ENCODE measurements at places on chromosomes 4 and X.

- DNase-seq, result no peak
- H3K36me3 ChIP-seq, result no peaks in the 10 kb centered on the region
- no peaks in the 10 kb centered on the region for H3K4me1 ChIP-seq
- no peaks in the 10 kb centered on the region for H3K27me3 ChIP-seq
- no peak overlapping the region for H3K27ac ChIP-seq
These were observed 21.4 kb upstream of the NOX1 start for GRCh38 chrX:100895365-100896075.

DNA sequence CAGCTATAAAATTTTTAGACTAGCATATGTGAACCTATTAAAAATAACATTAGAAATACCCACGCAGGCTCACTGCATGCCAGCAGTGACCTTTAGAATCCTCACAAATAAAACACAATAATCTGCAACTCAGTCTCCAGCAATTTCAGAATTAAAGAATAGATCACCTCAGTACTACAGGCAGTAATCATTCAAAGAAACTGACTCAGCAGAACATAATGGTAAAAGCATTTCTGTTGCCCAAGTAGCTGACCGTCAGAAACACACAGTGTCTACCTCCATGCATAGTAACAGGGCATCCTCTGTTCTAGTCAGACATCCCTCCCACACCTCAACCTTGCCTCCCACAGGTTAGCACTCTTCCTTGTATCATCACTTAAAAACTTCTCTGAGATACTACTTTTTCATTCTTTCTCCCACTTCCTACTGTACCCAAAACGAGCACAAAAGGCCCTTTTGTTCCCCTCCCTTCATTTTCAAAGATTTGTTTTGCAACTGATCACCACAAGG, 65.7 kb upstream of the BEND2 start:
- H3K4me3 ChIP-seq, result no peak overlapping the region
- no peaks in the 10 kb centered on the region for H3K4me1 ChIP-seq
- no peaks in the 10 kb centered on the region for H3K36me3 ChIP-seq
- no peak for DNase-seq
- no peak overlapping the region for H3K27ac ChIP-seq

GRCh38 chrX:149493567-149494562, 11.2 kb downstream of the IDS start:
- no peak overlapping the region for H3K27ac ChIP-seq
- no peak overlapping the region for H3K4me3 ChIP-seq
- no peak for DNase-seq
- H3K4me1 ChIP-seq, result peaks cover 4% of the 10 kb centered on the region

- H3K36me3 ChIP-seq, result no peaks in the 10 kb centered on the region
- H3K4me3 ChIP-seq, result no peak overlapping the region
- peaks cover 7% of the 10 kb centered on the region for H3K4me1 ChIP-seq
- peaks cover 3% of the 10 kb centered on the region for H3K27me3 ChIP-seq
These were observed 82.9 kb upstream of the EXOC1L start for GRCh38 chr4:55736605-55737183.

DNA sequence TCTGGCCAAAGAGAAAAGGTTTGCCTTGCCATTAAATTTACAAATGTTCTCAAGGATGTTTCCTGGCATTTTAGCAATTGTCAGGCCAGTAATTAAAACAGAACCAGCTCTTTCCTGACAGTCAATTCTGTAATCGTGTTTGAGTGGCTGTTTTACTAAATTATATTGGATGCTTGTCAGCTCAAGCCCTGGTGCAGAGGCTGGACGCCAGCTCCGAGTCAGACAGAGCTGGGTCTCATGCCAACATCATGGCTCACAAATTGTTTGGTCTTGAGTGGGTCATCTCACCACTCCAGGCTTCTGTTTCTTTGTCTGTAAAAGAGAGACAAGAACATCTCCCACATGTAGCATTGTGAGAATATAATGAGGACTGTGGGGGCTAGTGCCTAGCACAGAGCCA, 190.3 kb upstream of the PSAPL1 start:
- peaks cover 4% of the 10 kb centered on the region for H3K27me3 ChIP-seq
- H3K36me3 ChIP-seq, result no peaks in the 10 kb centered on the region
- H3K4me1 ChIP-seq, result peaks cover under 1% of the 10 kb centered on the region
- H3K4me3 ChIP-seq, result no peak overlapping the region

DNA sequence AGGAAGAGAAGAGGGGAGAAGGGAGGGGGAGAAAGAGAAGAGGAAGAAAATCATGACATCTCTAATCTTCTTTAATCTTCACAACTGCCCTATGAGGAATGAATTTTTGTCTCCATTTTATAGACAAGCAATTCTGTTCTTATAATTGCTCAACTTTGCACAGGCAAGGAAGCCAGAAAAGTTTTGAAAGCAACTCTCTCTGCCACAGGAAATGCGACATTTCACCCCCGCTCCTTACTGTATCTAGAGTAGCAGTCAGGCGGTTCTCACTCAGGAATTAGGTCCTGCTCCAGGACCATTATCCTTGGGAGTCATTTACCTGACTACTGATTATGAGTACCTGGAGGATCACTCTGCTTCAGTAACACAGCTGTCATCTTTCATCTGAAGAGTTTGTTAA, 69.2 kb upstream of the FAM9A start:
- no peaks in the 10 kb centered on the region for H3K27me3 ChIP-seq
- no peak for DNase-seq
- H3K27ac ChIP-seq, result no peak overlapping the region
- H3K4me3 ChIP-seq, result no peak overlapping the region
- no peaks in the 10 kb centered on the region for H3K4me1 ChIP-seq
- H3K36me3 ChIP-seq, result no peaks in the 10 kb centered on the region

- no peaks in the 10 kb centered on the region for H3K4me1 ChIP-seq
- H3K4me3 ChIP-seq, result no peak overlapping the region
- no peak overlapping the region for H3K27ac ChIP-seq
- no peaks in the 10 kb centered on the region for H3K36me3 ChIP-seq
- no peaks in the 10 kb centered on the region for H3K27me3 ChIP-seq
- no peak for DNase-seq
These were observed 492.3 kb upstream of the LCORL start for GRCh38 chr4:18513861-18514260.

- no peak overlapping the region for H3K4me3 ChIP-seq
- H3K27ac ChIP-seq, result no peak overlapping the region
- no peaks in the 10 kb centered on the region for H3K27me3 ChIP-seq
- H3K4me1 ChIP-seq, result no peaks in the 10 kb centered on the region
- DNase-seq, result no peak
These were observed 89.5 kb downstream of the LCORL start for GRCh38 chr4:17932041-17932440.

GRCh38 chrX:13747836-13748235, 13.3 kb downstream of the OFD1 start:
- no peaks in the 10 kb centered on the region for H3K4me1 ChIP-seq
- no peaks in the 10 kb centered on the region for H3K27me3 ChIP-seq
- no peak overlapping the region for H3K4me3 ChIP-seq
- DNase-seq, result no peak

DNA sequence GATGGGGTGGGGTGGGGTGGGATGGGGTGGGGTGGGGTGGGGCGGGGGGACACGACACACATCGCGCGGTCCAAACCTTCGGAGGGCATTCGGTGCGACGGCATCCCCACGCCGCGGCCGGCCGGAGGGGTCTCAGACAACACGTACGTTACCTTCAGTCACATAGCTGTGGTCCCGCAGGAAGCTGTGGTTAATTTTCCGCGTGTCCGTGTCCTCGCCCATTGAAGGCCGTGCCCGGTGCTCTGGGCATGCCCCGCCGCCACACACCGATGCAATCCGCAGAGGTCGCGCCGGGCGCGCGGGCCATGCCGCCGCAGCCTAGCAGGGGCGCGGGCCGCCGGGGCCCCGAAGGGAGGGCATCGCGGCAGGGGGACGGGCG, 417 bp downstream of the PPP2R2C start:
- H3K27ac ChIP-seq, result no peak overlapping the region
- H3K4me3 ChIP-seq, result peak overlapping the region; percentile 59
- peaks cover 37% of the 10 kb centered on the region for H3K4me1 ChIP-seq
- peaks cover 68% of the 10 kb centered on the region for H3K27me3 ChIP-seq
- no peaks in the 10 kb centered on the region for H3K36me3 ChIP-seq
- DNase-seq, result peak; percentile 55

- no peak overlapping the region for H3K27ac ChIP-seq
- DNase-seq, result no peak
- no peak overlapping the region for H3K4me3 ChIP-seq
- no peaks in the 10 kb centered on the region for H3K4me1 ChIP-seq
- H3K27me3 ChIP-seq, result no peaks in the 10 kb centered on the region
- H3K36me3 ChIP-seq, result no peaks in the 10 kb centered on the region
These were observed 35.2 kb upstream of the PHEX start for GRCh38 chrX:21996872-21997455.

- no peak overlapping the region for H3K4me3 ChIP-seq
- H3K4me1 ChIP-seq, result peaks cover 24% of the 10 kb centered on the region
- H3K27ac ChIP-seq, result no peak overlapping the region
- no peaks in the 10 kb centered on the region for H3K36me3 ChIP-seq
- no peak for DNase-seq
These were observed 238.9 kb downstream of the NR3C2 start for GRCh38 chr4:148203056-148203898.

- no peaks in the 10 kb centered on the region for H3K36me3 ChIP-seq
- H3K4me1 ChIP-seq, result no peaks in the 10 kb centered on the region
- DNase-seq, result no peak
- H3K4me3 ChIP-seq, result no peak overlapping the region
- H3K27me3 ChIP-seq, result no peaks in the 10 kb centered on the region
- no peak overlapping the region for H3K27ac ChIP-seq
These were observed 614.6 kb downstream of the PCDH19 start for GRCh38 chrX:99795495-99795894.

DNA sequence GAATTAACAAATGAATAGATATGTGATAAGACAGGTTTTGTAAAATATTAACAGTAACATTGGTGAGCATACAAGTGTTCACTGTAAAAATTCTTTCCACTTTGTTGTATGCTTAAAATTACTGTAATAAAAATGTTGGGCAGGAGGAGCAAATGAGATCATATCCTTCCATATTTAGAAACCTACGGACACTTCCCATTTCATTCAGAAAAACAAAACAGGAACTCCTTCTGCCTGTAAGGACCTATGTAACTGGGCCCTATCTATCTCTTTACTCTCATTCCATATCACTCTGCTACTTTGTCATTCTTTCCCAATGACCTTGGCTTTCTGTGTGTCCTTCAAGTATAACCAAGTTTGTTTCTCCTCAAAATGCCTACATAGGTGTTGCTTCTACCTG, 53.7 kb upstream of the SLC39A8 start:
- peaks cover 3% of the 10 kb centered on the region for H3K4me1 ChIP-seq
- no peaks in the 10 kb centered on the region for H3K36me3 ChIP-seq
- H3K27ac ChIP-seq, result no peak overlapping the region
- no peak overlapping the region for H3K4me3 ChIP-seq

- H3K27me3 ChIP-seq, result no peaks in the 10 kb centered on the region
- no peaks in the 10 kb centered on the region for H3K36me3 ChIP-seq
- no peak for DNase-seq
- H3K27ac ChIP-seq, result no peak overlapping the region
These were observed 12.3 kb upstream of the ZNF630 start for GRCh38 chrX:48083706-48084105.

DNA sequence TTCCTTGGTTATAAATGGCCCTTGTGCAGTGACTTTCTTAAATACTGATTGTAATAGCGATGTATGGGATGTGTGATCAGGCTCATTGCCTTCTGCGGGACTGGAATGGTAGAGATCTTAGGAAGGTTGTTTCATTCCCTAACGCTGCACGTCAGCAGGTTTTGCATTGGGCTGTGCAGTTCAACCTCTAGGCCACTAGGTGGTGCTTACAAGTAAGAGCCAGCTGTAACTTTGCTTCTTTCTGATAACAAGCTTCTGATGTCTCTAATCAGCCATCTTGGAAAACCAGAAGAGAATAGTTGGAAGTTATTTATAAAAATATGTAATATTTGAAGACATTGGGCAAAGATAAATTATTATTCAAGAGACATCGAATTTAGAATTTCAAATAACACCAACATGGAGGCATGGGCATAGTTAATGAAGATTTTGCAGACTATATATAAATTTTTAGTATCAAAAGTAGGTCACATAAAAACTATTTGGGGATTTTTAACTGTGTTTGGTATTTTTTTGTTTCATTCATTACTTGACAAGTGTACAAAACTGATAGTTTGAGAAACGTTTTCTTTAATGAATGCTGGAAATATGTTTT, 339.7 kb upstream of the PCDH7 start:
- no peak for DNase-seq
- no peak overlapping the region for H3K4me3 ChIP-seq
- no peaks in the 10 kb centered on the region for H3K36me3 ChIP-seq
- no peaks in the 10 kb centered on the region for H3K4me1 ChIP-seq

DNA sequence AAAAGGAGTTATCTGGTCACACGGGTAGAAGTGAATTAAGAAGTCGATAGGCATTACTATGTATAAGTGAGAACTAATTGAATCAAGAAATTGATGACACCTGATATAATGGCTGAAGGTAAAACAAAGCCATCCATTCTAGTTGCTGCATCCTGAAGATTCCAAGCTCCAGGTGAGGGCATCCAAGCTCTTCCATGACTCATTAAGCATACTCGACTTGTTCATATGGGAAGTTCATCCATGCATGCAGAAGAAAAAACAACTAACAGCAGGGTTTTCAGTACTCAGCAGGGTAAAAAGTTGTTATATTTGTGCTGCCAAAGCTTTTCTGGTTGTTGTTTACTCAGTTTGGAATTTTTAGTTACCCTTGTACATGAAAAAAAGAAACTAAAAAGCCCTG, 508.0 kb upstream of the CXorf51A start:
- DNase-seq, result no peak
- no peaks in the 10 kb centered on the region for H3K4me1 ChIP-seq
- no peaks in the 10 kb centered on the region for H3K27me3 ChIP-seq
- no peak overlapping the region for H3K27ac ChIP-seq
- H3K4me3 ChIP-seq, result no peak overlapping the region

GRCh38 chrX:68824152-68824433, 4.7 kb upstream of the EFNB1 start:
- H3K36me3 ChIP-seq, result no peaks in the 10 kb centered on the region
- DNase-seq, result no peak
- H3K4me1 ChIP-seq, result peaks cover 13% of the 10 kb centered on the region
- H3K27ac ChIP-seq, result no peak overlapping the region
- H3K27me3 ChIP-seq, result no peaks in the 10 kb centered on the region

DNA sequence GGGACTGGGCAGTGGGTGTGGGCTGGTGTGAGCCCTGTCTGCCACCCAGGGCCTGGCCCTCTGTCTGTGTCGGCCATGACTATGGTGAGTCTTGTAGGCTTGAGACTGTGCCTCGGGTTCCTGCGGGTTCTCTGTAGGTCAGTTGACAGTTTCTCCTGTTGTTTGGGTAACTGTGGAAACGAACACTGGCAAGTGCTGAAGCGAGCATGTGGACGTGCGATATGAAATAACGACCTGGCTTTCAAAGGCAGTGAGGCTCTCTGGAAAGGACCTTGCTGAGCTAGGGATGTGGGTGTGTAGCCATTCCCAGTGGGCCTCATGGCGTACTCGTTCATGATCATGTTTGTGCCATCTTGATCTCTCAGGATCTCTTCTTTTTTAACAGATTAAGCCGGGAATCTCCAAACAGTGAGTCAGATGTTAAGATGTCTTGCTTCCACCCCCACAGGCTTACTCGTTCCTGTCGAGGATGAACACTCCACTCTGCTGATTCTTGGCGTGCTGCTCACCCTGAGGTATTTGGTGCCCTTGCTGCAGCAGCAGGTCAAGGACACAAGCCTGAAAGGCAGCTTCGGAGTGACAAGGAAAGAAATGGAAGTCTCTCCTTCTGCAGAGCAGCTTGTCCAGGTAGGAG, 41.3 kb downstream of the HTT start:
- H3K36me3 ChIP-seq, result peaks cover 66% of the 10 kb centered on the region
- H3K27ac ChIP-seq, result no peak overlapping the region
- no peak overlapping the region for H3K4me3 ChIP-seq
- H3K4me1 ChIP-seq, result no peaks in the 10 kb centered on the region
- no peak for DNase-seq
- H3K27me3 ChIP-seq, result no peaks in the 10 kb centered on the region

GRCh38 chr4:112378858-112379257, 81.7 kb downstream of the ALPK1 start:
- H3K27me3 ChIP-seq, result no peaks in the 10 kb centered on the region
- H3K4me3 ChIP-seq, result no peak overlapping the region
- H3K36me3 ChIP-seq, result peaks cover 48% of the 10 kb centered on the region
- no peak overlapping the region for H3K27ac ChIP-seq
- no peak for DNase-seq
- no peaks in the 10 kb centered on the region for H3K4me1 ChIP-seq
